ENCODE measurements at places on chromosomes 5 and 9. TPM values are rescaled to one million over a fixed set of nuclear protein-coding genes. Genes with fewer than 3 reads are reported as not detected.

- peak; percentile 26 for DNase-seq
Observed at GRCh38 chr9:72586388-72587130, 65.2 kb downstream of the TMC1 start.

GRCh38 chr9:107999890-108000289 lies 510.3 kb upstream of the KLF4 start:
- no peak for DNase-seq

- DNase-seq, result peak; percentile 31
Observed at GRCh38 chr5:177372034-177372896, 12.0 kb upstream of the SLC34A1 start.

The CDH10 gene
- total RNA-seq, result not detected

- peak; percentile 52 for DNase-seq
Observed at GRCh38 chr5:151097820-151098767, 17.3 kb upstream of the TNIP1 start.

- no peak for DNase-seq
Observed at GRCh38 chr9:34687276-34688030, 3.6 kb downstream of the CCL19 start.

The FOXI1 gene
- total RNA-seq, result not detected

The SLCO6A1 gene
- total RNA-seq, result not detected

The TAF11L10 gene
- total RNA-seq, result not detected

DNA sequence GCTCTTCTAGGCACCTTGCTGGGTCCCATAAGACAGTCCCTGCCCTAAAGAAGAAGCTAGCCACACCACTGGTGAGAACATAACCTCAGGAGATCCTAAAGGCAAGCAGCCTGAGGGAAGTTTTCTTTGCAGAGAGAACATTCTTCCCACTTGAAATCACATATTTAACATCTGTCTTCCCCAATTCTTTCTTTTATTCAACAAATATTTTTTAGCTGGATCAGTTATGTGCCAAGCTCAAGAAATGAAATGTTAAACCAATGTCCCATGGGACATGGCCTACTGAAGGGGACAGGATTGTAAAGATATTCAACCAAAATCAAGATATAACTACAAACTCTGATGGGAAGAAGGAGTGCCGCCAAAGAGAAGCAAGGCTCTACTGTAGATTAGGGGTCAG lies 36.5 kb downstream of the FOXI1 start:
- DNase-seq, result no peak

The TXNDC8 gene
- total RNA-seq, result not detected

The FANCC gene
- 15.6 TPM for total RNA-seq

GRCh38 chr5:91706785-91707520 lies 323.8 kb upstream of the ARRDC3 start:
- no peak for DNase-seq

GRCh38 chr9:69554945-69555344 lies 117.2 kb downstream of the APBA1 start:
- DNase-seq, result no peak

DNA sequence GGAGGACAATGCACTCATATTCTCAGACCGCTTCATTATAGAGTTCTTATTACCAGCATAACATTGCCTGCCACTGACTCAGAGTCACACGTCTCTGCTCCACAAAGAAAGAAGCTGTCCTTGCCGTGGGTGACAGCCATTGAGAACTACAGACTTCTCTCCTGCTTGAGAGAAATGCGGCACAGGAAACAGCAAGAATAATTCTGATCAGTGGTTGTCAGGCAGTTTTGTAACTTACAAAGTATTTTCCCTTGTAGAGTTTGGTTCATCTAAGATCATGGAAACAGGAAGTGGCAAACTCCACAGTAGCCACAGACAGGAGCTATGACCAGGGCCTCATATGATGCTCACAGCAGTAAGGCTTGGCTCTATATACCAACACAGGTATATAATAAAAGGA lies 47.0 kb downstream of the KCNV2 start:
- peak; percentile 51 for DNase-seq

DNA sequence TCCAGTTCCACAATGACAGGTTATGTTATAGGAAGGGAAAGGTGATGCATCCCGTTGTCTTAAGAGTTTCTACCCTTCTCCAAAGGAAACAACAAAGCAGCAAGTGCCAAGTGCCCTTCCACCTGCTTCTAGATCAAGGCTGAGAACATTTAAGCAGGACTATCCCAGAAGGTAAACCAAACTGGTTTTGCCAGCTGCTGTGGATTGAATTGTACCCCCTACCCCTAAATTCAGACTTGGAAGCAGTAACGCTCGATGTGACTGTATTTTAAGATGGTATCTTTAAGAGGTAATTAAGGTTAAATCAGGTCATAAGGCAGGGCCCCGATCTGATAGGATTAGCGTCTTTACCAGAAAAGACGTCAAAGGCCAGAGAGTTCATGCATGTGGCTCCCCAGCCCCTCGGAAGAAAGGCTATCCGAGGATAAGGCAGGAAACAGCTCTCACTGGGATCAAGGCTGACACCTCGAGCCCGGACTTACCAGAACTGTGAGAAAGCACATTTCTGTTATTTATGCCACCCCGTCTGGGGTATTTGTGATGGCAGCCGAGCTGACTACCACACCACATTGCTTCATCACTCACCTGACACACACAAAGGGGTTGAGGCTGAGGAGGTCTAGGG lies 179.1 kb upstream of the RAI14 start:
- DNase-seq, result no peak

DNA sequence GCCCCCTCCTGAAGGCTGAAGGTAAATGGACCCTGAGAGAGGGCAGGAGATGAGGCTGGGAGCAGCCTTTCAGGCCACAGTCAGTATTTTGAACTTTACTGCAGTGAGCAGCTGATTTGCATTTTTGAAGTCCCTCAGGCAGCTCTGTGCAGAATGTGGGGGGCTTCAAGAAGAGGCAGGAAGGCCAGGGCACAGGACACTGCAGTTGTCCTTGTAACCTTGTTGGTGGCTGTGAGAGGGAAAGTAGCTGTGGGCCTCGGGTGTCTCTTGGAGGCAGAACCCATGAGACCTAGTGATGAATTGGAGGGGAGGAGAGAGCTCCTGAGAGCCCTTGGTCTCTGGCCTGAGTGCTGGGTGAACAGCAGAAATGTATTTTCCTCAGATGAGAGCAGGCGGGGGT lies 2.6 kb downstream of the CCDC180 start:
- DNase-seq, result no peak

The ENTREP1 gene
- total RNA-seq, result not detected

The BAAT gene
- total RNA-seq, result 0.19 TPM

DNA sequence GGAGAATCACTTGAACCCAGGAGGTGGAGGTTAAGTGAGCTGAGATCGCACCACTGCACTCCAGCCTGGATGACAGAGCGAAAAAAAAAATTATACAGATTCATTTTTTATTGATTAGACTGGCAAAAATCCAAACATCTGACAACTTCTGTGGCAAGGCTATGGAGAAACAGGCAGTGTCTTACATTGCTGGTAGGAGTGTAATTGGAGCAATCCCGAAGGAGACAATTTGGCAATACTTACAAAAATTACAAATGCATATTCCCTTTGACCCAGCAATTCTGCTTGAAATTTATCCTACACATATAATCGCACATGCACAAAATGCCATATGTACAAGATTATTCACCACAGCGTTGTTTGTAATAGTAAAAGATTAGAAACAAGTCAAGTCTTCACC lies 86.8 kb downstream of the MAPKAP1 start:
- no peak for DNase-seq

DNA sequence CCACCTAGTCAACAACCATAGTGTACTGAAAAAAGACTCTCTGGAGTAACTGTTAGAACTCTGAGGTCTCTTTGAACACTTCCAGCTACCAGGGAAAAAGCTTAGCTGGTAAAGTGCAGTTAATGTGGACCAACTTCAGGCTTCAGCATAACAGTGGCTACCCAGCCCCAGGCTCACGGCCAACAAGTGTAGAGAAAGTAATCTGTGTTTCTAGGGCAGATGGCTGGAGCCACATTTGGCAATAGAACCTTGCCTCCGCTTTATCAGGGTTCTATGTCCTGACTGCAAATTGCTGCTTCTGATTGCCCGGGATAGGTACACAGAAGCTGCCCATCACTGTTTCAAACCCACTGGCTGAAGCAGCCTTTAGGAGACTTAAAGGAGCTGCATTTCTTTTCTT lies 76.0 kb upstream of the SIMC1 start:
- DNase-seq, result no peak

DNA sequence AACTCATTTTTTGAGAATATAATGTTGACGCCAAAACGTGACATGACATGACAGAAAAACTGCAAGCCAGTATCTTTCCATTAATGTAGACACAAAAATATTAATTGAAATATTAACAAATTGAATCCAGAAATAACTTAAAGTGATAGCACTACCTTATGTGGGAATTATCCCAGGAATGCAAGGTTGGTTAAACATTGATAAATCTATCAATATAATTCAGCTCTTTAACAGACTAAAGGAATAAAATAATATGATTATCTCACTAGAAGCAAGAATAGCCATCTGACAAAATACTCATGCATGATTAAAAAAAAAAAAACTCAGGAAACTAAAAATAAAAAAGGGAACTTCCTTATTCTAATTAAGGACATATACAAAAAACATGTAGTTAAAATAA lies 6.8 kb downstream of the ZNF510 start:
- DNase-seq, result no peak

GRCh38 chr9:111744363-111744762 lies 50.4 kb downstream of the SHOC1 start:
- no peak for DNase-seq

- DNase-seq, result peak; percentile 35
Observed at GRCh38 chr5:53480416-53481158, at the start of gene FST. Gene FST, plus strand, starts transcription at chr5:53480629. Its CDS starts 163 bp downstream, at chr5:53480792.
